ENCODE measurements at places on chromosomes 7 and 10. TPM values are rescaled to one million over a fixed set of nuclear protein-coding genes. Genes with fewer than 3 reads are reported as not detected.

Gene PNLIPRP1
- total RNA-seq: not detected

Gene AEBP1
- 4.5 TPM for total RNA-seq

Gene NOS3
- total RNA-seq: 96.3 TPM

Gene TNRC18
- total RNA-seq: 73.2 TPM

Gene SPDYE2B
- total RNA-seq: not detected

Gene CTAGE8
- total RNA-seq: not detected

Gene SLC29A4
- 1.9 TPM for total RNA-seq

Gene FAM25C
- not detected for total RNA-seq

Gene TMEM168
- total RNA-seq: 35.4 TPM

Gene CUZD1
- total RNA-seq: 2.1 TPM

Gene KCP
- total RNA-seq: not detected

Gene HOXA3
- 1.1 TPM for total RNA-seq

Data from thoracic aorta endothelial cell (primary cell).